Esophagus muscularis mucosa (tissue), 4 donors: ENCODE measurements at places on chromosomes 6 and 20.

DNA sequence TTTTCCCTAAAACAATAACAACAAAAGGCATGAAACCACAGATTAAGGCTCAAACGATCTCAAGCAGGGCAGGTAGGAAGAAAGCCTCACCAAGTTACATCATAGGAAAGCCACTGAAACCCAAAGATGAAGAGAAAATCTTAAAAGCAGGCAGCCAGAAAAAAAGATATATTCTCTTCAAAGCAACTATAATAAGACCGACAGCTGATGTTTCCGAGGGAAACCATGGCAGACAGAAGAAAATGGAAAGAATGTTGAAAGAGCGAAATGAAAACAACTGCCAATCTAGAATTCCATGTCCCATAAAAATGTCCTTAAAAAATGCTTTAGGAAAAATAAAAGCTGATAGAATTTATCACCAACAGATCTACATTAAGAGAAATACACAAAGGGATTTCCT lies 161.5 kb upstream of the THBS2 start:
- H3K4me3 ChIP-seq: no peak overlapping the region
- DNase-seq: no peak
- H3K27ac ChIP-seq: no peak overlapping the region
- no peaks in the 10 kb centered on the region for H3K36me3 ChIP-seq
- H3K4me1 ChIP-seq: no peaks in the 10 kb centered on the region

GRCh38 chr6:107064579-107065065 lies 36.6 kb downstream of the MTRES1 start:
- H3K4me3 ChIP-seq: no peak overlapping the region
- no peak for DNase-seq
- H3K36me3 ChIP-seq: peaks cover 15% of the 10 kb centered on the region
- no peaks in the 10 kb centered on the region for H3K27me3 ChIP-seq
- H3K27ac ChIP-seq: no peak overlapping the region

DNA sequence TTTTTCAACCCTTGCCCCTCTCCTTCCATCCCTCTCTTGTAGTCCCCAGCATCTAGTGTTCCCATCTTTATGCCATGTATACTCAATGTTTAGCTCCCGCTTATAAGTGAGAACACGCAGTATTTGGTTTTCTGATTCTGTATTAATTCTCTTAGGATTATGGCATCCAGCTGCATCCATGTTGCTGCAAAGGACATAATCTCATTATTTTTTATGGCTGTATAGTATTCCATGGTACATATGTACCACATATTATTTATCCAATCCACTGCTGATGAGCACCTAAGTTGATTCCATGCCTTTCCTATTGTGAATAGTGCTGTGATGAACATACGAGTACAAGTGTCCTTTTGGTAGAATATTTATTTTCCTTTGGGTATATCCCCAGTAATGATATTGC lies 66.8 kb downstream of the UNC5CL start:
- H3K4me3 ChIP-seq: no peak overlapping the region
- H3K27me3 ChIP-seq: no peaks in the 10 kb centered on the region
- H3K4me1 ChIP-seq: no peaks in the 10 kb centered on the region
- no peak overlapping the region for H3K27ac ChIP-seq

DNA sequence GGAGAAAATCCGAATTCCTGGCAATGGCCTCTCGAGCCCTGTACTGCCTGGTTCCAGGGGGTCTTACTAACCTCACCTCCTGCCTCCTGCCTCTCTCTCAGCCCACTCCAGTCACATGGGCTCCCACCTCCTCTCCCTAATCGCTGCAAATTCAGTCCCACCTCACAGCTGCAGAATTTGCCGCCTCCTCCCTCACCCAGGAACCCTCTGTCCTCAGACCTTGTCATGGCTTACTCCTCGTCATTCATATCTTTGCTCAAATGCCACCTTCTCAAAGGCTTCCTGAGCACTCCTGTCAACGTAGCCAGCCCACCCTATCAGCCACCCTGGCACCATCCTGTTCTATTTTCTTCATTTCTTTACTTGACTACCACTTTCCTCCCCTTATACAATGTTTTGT lies 89.0 kb downstream of the SLC2A10 start:
- no peak overlapping the region for H3K27ac ChIP-seq
- H3K4me1 ChIP-seq: no peaks in the 10 kb centered on the region
- no peaks in the 10 kb centered on the region for H3K36me3 ChIP-seq
- DNase-seq: no peak
- H3K4me3 ChIP-seq: no peak overlapping the region

DNA sequence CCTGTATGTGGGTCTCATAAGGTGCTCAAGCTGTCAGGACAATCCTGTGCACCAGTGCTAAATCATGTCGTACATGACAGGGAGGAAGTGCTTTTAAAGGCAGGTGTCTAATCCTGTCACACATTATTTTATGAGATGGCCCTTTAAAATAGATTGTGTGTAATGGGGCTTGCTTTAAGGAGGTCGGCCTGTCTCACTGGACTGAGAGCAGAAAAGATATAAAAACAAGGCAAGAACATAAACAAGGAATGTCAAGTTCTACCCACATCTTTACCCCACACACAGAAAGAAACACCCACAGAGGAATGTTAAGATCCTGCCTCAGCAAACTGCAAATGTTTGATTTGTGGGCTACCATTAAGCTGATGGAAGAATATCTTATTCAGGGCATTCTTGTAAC lies 279.0 kb downstream of the FOXA2 start:
- H3K36me3 ChIP-seq: no peaks in the 10 kb centered on the region
- no peak overlapping the region for H3K27ac ChIP-seq
- H3K27me3 ChIP-seq: no peaks in the 10 kb centered on the region

DNA sequence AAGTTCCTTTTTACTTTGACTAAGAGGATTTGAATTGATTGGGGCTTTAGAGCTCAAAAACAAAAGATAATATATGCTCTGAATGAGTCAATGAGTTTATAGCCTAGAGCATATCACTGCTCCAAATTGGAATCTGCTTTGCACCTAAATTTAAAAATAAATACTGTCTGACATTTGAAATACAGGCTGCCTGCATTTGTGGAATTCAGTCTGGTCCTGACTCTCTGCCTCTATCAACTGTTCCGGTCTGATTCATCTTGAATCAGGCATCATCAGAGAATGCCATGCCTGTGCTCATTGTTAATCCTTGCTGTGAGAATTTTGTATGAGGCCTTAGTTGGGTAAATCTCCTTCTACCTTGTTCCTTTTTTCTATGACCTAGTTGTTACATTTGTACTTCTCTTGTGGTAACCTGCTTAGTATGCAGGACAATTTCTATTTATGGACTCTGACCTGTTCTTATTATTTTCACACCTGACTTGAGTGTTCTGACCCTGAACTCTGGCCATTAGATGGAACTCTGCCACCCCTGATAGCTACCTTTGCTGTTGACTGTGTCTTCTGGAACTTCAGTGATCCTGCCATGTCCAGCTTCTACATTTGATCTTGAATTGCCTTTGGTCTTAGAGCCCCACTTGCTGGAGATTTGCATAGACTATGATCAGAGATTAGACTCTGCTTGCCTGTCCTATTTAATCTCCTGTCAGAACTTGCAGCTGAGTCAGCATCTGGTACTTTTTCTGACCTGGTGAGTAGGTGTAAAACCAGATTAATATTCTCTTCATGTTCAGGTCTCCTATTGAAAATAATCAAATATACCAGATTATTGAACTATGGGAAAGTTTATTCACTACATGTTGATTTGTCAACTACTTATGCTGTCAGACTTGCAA lies 442.7 kb upstream of the HS3ST5 start:
- no peak for DNase-seq
- no peaks in the 10 kb centered on the region for H3K36me3 ChIP-seq
- H3K4me3 ChIP-seq: no peak overlapping the region
- H3K27ac ChIP-seq: no peak overlapping the region

DNA sequence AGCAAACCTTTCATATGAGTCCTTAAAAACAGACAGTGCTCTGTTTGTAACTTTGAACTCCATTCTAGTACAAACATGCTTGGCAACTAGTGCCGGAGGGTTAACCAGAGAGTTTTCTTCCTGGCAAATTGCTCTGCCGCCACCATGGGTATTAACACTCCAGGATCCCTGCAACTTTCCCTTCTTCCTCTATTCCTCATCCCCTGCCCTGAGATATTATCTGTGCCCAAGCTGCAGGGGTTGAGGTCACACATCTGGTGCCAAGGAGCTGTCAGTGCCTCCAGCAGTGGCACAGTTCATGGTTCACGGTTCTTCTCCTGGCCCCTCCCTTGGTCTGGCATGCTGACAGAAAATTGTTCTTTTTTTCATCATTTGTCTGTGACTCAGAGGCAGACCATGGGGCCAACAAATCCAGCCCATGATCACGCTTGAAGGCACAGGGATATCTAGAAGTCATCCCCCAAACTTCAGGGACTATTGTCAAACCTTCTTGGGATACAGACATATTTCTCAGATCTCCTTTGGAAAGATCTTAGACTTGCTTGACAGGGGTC lies 77.5 kb downstream of the ATXN1 start:
- H3K4me1 ChIP-seq: peaks cover 26% of the 10 kb centered on the region
- peaks cover 4% of the 10 kb centered on the region for H3K36me3 ChIP-seq
- H3K27me3 ChIP-seq: no peaks in the 10 kb centered on the region
- H3K4me3 ChIP-seq: no peak overlapping the region
- no peak overlapping the region for H3K27ac ChIP-seq

DNA sequence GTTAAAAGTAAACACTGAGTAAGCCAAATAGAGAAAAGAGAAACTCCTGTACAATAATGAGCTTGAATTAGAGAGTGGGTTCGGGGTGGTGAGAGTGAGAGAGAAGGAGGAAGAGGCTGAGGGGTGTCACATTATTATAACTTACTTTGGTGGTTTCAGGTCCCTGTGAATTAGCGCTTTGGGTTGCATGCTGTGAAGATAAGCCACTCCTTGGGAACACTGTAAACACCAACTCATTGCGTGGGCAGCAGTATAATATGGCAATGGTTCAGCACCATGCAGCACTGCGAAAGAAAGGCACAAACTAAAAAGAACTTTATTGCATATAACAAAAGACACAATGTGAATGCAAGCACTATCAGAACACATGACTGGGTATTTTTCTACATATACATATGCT lies 26.9 kb downstream of the MAP3K7 start:
- peaks cover 29% of the 10 kb centered on the region for H3K36me3 ChIP-seq
- DNase-seq: no peak
- no peak overlapping the region for H3K27ac ChIP-seq
- no peaks in the 10 kb centered on the region for H3K27me3 ChIP-seq

GRCh38 chr6:37006793-37007339 lies 1.4 kb downstream of the FGD2 start:
- no peak for DNase-seq
- peak overlapping the region; percentile 35 for H3K4me3 ChIP-seq
- H3K27ac ChIP-seq: no peak overlapping the region
- no peaks in the 10 kb centered on the region for H3K4me1 ChIP-seq
- H3K27me3 ChIP-seq: no peaks in the 10 kb centered on the region

DNA sequence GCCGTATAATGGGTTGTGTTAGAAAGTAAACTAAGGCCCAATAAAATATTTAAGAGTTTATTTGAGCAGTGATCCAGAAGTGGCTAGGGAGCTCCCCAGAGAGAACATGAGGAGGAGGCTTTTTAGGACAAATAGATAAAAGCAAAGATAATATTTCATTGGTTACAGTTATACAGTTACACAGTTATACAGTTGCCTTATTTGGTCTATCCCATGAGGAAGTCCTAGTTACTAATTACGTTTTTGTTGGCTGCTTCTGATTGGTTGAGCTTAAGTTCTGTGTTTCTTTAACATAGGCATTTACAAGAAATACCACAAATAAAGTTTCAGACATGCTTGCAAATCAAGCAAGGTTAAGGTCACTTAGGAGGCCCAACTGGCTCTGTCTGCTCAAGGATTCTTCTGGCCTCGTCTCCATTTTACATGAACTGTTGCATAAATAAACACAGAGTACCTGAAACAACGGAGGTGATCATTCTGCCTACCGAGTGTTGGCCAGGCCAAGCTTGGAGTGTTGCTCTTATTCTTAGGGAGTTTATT lies 7.0 kb downstream of the UBD start:
- peak overlapping the region; percentile 48 for H3K4me3 ChIP-seq
- no peaks in the 10 kb centered on the region for H3K36me3 ChIP-seq
- DNase-seq: peak; percentile 77
- H3K27me3 ChIP-seq: no peaks in the 10 kb centered on the region
- no peak overlapping the region for H3K27ac ChIP-seq

- H3K36me3 ChIP-seq: no peaks in the 10 kb centered on the region
- no peaks in the 10 kb centered on the region for H3K27me3 ChIP-seq
- no peak overlapping the region for H3K4me3 ChIP-seq
- H3K27ac ChIP-seq: no peak overlapping the region
- DNase-seq: no peak
Observed at GRCh38 chr6:126152372-126152745, 166.0 kb downstream of the TRMT11 start.

DNA sequence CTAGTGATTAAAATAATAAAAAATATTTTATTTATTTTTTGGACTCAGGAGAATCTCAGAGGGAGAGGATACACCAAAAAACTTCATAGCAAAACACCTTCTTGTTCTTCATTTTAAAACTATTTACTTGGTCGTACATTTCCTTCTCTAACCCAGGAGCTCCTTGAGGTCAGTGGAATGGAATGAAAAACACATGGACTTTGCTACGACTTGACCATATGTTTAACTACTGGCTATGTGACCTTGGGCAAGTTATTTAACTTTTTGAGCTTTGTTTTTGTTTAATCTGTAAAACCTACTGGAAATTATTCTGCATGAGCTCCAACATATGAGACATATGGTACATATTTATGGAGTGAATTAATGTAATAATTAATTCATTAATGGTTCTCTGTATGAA lies 1005.5 kb upstream of the CITED2 start:
- no peaks in the 10 kb centered on the region for H3K4me1 ChIP-seq
- no peaks in the 10 kb centered on the region for H3K27me3 ChIP-seq
- H3K27ac ChIP-seq: no peak overlapping the region
- DNase-seq: no peak
- H3K4me3 ChIP-seq: no peak overlapping the region
- no peaks in the 10 kb centered on the region for H3K36me3 ChIP-seq

DNA sequence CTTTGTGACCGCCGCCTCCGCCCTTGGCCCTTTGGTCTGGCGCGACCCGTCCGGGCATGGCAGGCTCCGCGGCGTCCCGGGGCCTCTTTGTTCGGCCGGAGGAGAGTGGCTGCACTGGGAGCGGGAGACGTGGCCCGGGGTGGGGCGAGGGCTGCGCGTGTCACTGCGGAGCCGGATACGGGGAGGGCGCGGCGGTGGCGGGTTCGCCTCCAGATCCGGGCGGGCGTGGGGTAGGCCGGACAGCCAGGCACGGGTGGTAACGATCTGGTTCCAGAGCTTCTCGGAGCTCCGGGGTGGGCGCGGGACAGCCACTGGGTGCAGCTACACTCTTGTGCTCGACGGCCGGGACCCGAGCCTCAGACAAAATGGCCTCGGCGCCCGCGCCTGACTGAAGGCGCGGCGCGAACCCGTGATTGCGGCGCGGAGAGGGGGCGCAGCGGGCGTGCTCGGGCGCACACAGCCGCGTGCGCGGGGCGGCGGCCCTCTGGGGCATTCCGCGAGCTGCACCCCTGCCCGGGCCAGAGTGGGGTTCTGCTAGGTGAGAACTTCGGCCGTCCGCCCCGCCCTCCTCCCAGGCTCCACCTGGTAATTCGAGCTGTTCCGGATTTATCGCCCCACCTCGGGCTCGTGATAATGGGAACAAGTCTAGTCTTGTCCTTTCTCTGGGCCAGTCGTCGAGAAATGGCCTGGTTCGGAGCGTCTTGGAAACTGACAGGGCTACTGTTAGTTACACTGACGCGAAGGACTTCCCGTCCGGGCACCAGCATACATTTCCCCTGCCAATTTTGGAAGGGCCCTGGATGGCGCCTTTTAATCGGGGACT lies 1.0 kb downstream of the LOC128125822 start:
- DNase-seq: peak; percentile 93
- no peaks in the 10 kb centered on the region for H3K27me3 ChIP-seq
- peak overlapping the region; percentile 100 for H3K27ac ChIP-seq
- peaks cover 28% of the 10 kb centered on the region for H3K4me1 ChIP-seq
- peaks cover 4% of the 10 kb centered on the region for H3K36me3 ChIP-seq
- peak overlapping the region; percentile 93 for H3K4me3 ChIP-seq
